ENCODE measurements at places on chromosomes 5 and 9. TPM values are rescaled to one million over a fixed set of nuclear protein-coding genes. Genes with fewer than 3 reads are reported as not detected.

DNA sequence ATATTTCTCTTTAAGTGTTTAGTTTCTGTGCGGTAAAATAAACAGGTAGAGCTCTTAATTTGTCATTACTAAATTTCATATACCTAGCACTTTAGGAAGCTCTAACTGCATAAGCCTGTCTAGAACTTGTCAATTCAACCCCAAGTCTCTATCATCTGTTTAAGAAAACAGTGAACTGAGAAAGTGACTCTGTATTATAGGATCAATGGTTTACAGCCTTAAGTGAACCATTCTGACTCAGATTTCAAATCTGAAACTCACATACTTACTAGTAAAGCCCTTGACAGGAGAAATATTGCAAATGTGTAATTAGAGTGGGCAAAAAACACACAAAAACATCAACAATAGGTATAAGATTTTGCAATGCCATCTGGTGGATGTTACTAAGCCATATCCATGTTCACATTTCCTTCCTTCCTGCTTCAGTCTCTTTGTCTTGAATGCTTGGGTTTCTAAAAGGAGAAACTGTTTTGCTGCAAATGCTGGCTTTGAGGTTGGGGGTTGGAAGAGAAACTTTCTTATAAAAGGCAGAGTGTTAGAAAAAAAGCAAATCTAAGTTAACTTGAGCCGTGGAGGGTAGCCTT lies 101.8 kb downstream of the DOCK8 start:
- no peak for DNase-seq

The MZB1 gene
- not detected for total RNA-seq

The PPP1R26 gene
- 23.7 TPM for total RNA-seq

The GMCL2 gene
- not detected for total RNA-seq

DNA sequence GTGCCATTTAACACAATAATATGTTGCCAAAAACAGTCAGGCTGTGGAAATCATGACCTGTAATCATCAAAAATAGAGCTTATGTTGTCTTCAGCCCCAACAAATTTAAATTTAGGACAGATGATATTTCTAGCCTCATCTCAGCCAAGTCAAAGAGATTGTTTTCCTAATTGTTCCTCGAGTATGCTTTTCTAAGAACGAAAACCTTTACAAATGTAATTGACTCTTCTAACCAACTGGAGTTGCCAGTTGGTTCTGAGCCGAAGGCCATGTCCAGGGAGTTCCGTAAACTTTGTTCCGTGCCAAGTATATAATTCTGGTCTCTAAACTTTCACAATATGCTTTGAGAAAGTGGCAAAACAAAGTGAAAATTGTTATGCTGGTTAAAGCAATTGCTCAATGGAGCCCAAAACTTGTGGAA lies 160.8 kb downstream of the CEMIP2 start:
- DNase-seq, result no peak

GRCh38 chr5:113446358-113446927 lies 11.7 kb upstream of the TSSK1B start:
- no peak for DNase-seq

- DNase-seq, result no peak
These were observed 639 bp downstream of the EHMT1 start for GRCh38 chr9:137619240-137620047.

All from Caco-2 (cell line).